OCI-M1 (cell line): ENCODE measurements at places on chromosomes 7 and 10.

GRCh38 chr7:142057101-142057500 lies 54.4 kb upstream of the MGAM2 start:
- DNase-seq: no peak

- DNase-seq: no peak
These were observed 50.9 kb downstream of the CUX1 start for GRCh38 chr7:101868191-101868950.

DNA sequence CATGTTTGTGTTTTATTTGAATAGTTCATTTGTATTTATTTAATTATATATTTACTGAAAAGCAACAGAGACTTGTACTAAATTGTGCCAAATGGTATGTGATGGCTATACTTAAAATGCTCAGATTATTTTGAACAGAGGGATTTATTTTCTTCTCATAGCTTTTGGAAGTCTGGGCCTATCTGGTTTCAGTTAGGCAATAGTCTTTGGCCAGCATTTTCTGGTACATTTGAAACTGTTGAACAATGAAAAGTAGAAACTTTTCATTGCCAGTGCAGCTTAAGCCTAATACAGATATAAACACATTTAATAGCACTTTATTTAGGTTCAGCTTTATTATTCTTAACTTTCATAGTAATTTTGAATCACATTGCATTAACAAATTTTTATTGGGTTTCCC lies 188.0 kb downstream of the TAX1BP1 start:
- DNase-seq: no peak

GRCh38 chr10:61410353-61411070 lies 42.7 kb downstream of the TMEM26 start:
- no peak for DNase-seq
